ENCODE measurements at places on chromosomes 4 and X.
A peak's percentile ranks its signal among the peaks of the same experiment; 100 is the strongest.

DNA sequence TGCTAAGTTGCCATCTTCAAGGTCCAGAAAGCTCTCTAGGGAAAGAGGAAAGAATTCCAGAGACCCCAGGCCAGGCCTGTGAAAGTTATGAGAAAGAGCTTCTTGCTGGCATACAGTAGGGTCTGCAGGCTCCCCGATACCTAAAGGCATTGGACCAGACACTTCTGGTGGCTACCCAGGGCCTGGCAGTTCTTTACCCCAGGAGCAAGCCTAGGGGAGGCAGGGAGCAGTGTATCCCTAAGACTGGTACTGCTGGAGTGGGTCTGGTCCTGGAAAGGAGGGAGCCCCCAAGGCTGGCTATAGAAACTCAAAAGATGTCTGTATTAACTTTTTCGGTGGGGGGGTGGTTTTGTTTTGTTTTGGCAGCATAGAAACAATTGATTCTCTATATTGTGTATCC lies 19.8 kb upstream of the FAM193A start:
- no peaks in the 10 kb centered on the region for H3K27me3 ChIP-seq
- H3K4me3 ChIP-seq: no peak overlapping the region
- H3K36me3 ChIP-seq: peaks cover 7% of the 10 kb centered on the region

DNA sequence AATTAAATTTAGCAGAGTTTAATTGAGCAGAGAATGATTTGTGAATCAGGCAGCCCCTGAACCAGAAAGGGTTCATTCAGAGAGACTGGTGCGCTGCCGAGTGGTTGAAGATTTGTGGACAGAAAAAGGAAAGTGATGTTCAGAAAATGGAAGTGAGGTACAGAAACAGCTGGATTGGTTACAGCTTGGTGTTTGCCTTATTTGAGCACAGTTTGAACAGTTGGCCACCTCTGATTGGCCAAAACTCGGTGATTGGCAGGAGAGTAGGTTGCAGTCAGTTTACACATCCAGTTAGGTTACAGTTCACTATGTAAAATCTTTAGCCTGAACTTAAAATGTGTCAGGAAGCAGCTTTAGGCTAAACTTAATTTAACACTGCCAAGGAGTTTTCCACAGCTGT lies 14.9 kb downstream of the MID1IP1 start:
- H3K27ac ChIP-seq: peak overlapping the region; percentile 55
- no peaks in the 10 kb centered on the region for H3K4me1 ChIP-seq
- H3K27me3 ChIP-seq: no peaks in the 10 kb centered on the region
- no peak overlapping the region for H3K4me3 ChIP-seq

DNA sequence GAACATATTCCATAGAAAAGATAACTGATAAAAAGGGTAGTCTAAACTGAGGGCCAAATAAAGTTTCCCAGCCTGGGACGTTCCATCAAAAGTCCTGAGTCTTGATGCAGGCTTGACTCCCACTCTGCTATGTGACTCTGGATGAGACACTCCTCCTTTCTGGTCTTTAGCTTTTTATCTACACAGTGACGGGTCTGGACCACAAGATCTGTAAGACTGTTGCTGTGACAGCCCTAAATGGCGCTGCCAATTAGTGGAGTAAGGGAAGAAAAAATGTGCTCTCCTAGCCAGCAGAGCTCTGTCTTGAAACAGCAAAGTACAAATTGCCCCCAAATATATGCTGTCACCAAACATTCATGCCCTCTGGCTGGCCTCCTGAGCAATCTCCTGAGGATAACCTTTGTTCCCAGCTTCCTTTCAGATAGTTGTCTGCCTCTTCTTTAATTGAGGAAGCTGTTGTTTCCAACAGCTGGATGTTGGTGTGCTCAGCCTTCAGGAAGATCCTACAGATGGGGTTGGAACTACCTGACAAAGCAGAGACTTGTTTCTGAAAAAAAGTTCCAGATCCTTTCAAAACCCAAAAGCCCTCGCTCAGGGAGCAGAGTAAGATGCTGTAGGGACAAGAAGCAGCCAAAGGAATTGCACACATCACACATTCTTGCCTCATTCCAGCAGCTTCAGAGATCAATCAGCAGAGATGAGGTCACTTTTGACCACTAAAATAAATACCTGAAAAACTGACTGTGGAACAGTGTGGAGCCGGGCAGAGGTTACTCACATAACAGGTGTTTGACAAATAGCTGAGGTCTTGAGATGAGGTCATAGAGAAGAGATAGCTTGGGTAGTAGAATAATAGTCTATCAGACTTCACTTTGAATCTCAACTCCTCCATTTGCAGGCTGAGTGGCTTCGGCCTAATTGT lies 383.4 kb upstream of the FGF13 start:
- H3K4me1 ChIP-seq: no peaks in the 10 kb centered on the region
- no peak overlapping the region for H3K27ac ChIP-seq
- H3K27me3 ChIP-seq: no peaks in the 10 kb centered on the region
- no peaks in the 10 kb centered on the region for H3K36me3 ChIP-seq

DNA sequence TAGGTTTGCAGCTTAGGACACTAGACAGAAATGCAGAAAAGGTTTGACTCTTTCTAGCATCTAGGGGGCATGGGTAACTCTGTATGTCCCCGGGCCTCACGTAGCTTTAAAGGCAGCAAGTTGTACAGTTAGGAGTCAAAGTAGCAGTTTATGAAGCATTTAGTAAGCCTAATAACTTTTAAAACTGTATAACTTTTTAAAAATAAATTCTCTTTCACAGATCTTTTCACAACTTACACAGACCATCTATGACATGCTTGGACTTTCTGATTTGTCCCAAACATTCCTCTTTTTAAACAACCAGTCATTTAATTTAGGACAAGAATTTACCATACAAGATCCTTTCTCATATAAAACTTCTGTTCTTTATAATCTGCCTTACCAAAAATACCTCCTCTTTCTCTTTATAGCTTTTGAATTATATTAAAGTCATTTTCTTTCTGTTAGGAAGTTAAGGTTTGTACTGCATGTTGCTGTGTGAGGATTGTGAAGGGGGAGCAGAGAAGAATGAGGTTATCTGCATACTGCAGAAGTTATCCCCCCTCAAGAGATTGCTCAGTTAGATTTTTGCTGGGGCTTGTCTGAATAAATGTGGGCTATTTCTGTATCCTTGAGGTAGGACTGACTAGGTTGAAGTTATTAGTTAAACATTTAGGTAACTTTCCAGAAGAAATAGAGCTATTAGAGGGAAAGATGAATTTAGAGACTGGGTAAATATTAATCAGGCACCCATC lies 94.3 kb downstream of the CPE start:
- no peak for DNase-seq
- no peak overlapping the region for H3K27ac ChIP-seq
- no peaks in the 10 kb centered on the region for H3K27me3 ChIP-seq

DNA sequence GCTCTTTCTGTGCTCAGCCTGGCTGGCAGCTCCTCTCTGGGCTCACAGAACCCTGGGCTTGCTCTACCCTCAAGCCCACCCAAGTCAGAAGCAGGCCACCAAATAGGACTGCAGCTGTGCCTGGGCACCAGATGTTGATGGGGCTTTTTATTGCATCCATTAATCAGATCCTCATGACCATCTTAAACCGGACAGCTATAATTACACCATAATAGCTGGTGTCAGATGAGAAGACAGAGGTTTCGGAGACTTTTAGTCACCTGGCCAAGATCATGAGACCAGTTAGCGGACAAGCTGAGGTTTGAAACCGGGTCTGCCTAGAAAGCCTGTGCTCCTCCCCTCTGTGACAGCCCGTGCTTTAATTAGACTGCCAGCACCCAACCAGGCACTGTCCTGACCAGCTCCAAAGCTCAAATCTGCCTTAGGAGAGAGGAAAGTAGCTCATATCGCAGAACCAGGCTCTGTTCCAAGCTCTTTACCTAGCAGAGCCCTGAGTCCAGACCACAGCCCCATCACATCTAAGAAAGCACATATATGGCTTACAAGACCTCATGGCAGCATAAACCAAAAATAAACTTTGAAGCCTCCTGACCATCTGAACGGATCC lies 88.9 kb downstream of the JAKMIP1 start:
- no peak overlapping the region for H3K27ac ChIP-seq
- H3K4me1 ChIP-seq: no peaks in the 10 kb centered on the region
- H3K27me3 ChIP-seq: no peaks in the 10 kb centered on the region
- no peak overlapping the region for H3K4me3 ChIP-seq
- H3K36me3 ChIP-seq: no peaks in the 10 kb centered on the region
- DNase-seq: peak; percentile 19

GRCh38 chr4:49058306-49058705 lies 72.2 kb downstream of the CWH43 start:
- H3K27ac ChIP-seq: no peak overlapping the region
- H3K4me1 ChIP-seq: no peaks in the 10 kb centered on the region
- no peaks in the 10 kb centered on the region for H3K36me3 ChIP-seq
- H3K4me3 ChIP-seq: no peak overlapping the region
- no peaks in the 10 kb centered on the region for H3K27me3 ChIP-seq

GRCh38 chr4:41169256-41169800 lies 45.0 kb downstream of the APBB2 start:
- no peak overlapping the region for H3K4me3 ChIP-seq
- no peaks in the 10 kb centered on the region for H3K27me3 ChIP-seq
- H3K27ac ChIP-seq: no peak overlapping the region
- no peaks in the 10 kb centered on the region for H3K36me3 ChIP-seq

DNA sequence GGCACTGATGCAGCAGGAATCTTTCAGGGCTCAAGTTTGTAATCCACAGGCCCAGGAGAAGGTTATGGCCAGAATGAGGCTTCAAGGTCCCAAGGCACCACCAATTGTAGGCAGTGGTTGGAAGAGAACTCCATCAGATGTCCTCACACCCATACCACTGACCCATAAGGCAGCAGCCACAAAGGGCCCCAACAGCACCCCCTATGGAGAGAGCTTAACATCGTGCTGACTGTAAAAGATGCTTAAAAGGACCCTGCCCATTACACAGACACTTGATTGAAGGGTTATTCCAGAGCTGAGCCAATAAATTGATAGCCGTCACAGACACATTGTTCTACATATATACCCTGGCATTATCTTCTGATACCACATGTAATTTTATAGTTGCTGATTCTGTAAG lies 113.7 kb downstream of the SOWAHB start:
- H3K27ac ChIP-seq: no peak overlapping the region
- peaks cover under 1% of the 10 kb centered on the region for H3K36me3 ChIP-seq
- H3K27me3 ChIP-seq: no peaks in the 10 kb centered on the region
- H3K4me3 ChIP-seq: no peak overlapping the region

- no peak overlapping the region for H3K4me3 ChIP-seq
- no peaks in the 10 kb centered on the region for H3K4me1 ChIP-seq
- no peaks in the 10 kb centered on the region for H3K27me3 ChIP-seq
- no peaks in the 10 kb centered on the region for H3K36me3 ChIP-seq
- no peak overlapping the region for H3K27ac ChIP-seq
- DNase-seq: no peak
Observed at GRCh38 chrX:31061091-31061490, 10.8 kb downstream of the FTHL17 start.

GRCh38 chr4:81142744-81143143 lies 72.3 kb downstream of the PRKG2 start:
- no peaks in the 10 kb centered on the region for H3K36me3 ChIP-seq
- peaks cover 10% of the 10 kb centered on the region for H3K4me1 ChIP-seq
- no peaks in the 10 kb centered on the region for H3K27me3 ChIP-seq

- no peak overlapping the region for H3K4me3 ChIP-seq
- DNase-seq: peak; percentile 41
- no peaks in the 10 kb centered on the region for H3K36me3 ChIP-seq
- H3K27me3 ChIP-seq: peaks cover 25% of the 10 kb centered on the region
- H3K4me1 ChIP-seq: no peaks in the 10 kb centered on the region
Observed at GRCh38 chr4:8710946-8711345, 118.4 kb downstream of the CPZ start.

GRCh38 chrX:45715748-45716147 lies 515.1 kb upstream of the DIPK2B start:
- H3K27ac ChIP-seq: no peak overlapping the region
- no peak for DNase-seq
- no peaks in the 10 kb centered on the region for H3K36me3 ChIP-seq

DNA sequence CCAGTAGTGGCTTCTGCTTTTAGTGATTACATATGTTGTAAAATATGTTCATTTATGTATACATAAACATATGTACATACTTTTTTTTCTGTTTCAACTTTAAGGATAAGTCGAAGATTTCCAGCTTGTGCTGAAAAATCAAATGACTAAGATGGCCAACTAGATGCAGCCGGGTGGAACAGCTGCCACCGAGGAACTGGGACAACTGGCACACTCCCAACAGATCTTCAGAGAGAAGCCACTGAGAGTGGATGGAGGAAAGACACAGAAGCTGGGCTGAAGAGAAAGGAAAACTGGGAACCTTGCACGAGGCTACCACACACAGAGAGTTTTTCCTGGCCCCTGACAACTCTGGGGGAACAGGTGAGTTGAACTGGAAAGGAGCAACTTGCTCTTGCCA lies 207.5 kb downstream of the FAM47B start:
- H3K27me3 ChIP-seq: no peaks in the 10 kb centered on the region
- no peak for DNase-seq

DNA sequence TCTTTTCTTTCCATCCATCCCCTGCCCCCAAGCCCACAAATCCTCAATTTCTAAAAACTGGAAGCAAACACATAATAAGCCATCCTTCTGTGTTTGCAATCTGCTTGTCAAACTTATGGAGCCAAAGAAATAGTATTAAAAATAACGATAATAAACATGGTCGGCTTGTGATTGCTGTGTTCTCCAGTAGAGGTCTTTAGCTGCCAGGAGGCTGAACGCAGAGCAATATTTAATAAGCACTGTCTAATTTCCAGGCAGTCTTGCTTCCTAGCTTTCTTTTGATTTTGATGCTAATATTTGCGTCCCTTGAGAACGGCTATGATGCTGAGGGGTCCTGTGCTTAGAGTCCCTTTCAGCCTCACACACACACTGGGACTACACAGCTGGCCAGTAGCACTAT lies 3.2 kb upstream of the HELT start:
- peaks cover 67% of the 10 kb centered on the region for H3K27me3 ChIP-seq
- DNase-seq: no peak
- no peak overlapping the region for H3K27ac ChIP-seq
- H3K4me3 ChIP-seq: no peak overlapping the region
- peaks cover 2% of the 10 kb centered on the region for H3K4me1 ChIP-seq
- no peaks in the 10 kb centered on the region for H3K36me3 ChIP-seq

DNA sequence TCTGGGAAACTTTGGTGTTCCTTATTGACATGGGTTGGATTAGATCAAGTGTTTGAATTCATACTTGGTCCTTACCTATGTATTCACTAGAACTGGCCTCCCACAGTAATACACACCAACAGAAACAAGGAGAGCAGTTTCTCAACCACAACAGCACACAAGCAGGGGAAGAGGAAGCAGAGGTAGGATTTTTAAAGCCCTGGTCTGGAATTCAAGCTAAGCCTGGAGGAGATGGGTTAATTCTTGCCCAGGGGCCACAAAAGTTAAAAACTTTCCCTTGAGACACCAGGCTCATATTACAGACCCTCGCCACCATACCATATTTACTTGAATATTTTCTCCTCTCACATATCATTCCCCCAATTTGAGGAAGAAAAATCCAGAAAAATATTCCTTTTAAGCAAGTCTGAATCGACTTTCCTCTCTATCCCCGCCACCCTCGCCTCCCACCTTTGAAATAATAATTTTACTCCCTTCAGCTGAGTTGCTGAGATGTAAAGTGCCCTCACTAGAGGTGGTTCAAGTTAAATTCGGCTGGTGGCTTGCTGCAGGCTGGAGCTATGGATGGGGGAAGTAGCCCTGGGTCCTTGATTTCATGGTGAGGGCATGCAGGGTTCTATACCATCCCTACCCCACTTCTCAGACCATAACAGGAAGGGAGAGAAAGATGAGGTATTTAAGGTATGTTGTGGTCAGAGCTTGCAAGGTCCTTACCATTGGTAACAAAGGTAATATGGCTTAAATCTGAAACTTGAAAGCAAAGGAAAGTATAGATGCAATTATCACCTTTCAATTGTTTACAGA lies 440.2 kb downstream of the INPP4B start:
- peak overlapping the region; percentile 75 for H3K27ac ChIP-seq
- peak overlapping the region; percentile 41 for H3K4me3 ChIP-seq
- no peaks in the 10 kb centered on the region for H3K36me3 ChIP-seq
- H3K27me3 ChIP-seq: no peaks in the 10 kb centered on the region
- DNase-seq: no peak

GRCh38 chr4:185549095-185549639 lies 13.9 kb upstream of the PDLIM3 start:
- no peak for DNase-seq
- H3K27ac ChIP-seq: no peak overlapping the region
- H3K4me3 ChIP-seq: no peak overlapping the region
- H3K4me1 ChIP-seq: no peaks in the 10 kb centered on the region

Data from sigmoid colon (tissue), 7 donors.